Adrenal gland (tissue), 19 donors: ENCODE measurements at places on chromosomes 5 and 9.
A peak's percentile ranks its signal among the peaks of the same experiment; 100 is the strongest.

GRCh38 chr5:118558871-118559270 is 429.5 kb downstream of the DTWD2 start:
- H3K4me1 ChIP-seq = no peaks in the 10 kb centered on the region
- DNase-seq = no peak
- H3K27me3 ChIP-seq = no peaks in the 10 kb centered on the region
- H3K27ac ChIP-seq = no peak overlapping the region
- no peak overlapping the region for H3K4me3 ChIP-seq

GRCh38 chr5:14528926-14529325 is 52.7 kb upstream of the OTULINL start:
- no peak for DNase-seq
- H3K27ac ChIP-seq = no peak overlapping the region
- no peaks in the 10 kb centered on the region for H3K27me3 ChIP-seq
- H3K4me1 ChIP-seq = no peaks in the 10 kb centered on the region
- no peaks in the 10 kb centered on the region for H3K36me3 ChIP-seq

- DNase-seq = no peak
- H3K36me3 ChIP-seq = no peaks in the 10 kb centered on the region
- H3K4me1 ChIP-seq = no peaks in the 10 kb centered on the region
- H3K4me3 ChIP-seq = no peak overlapping the region
- no peak overlapping the region for H3K27ac ChIP-seq
Observed at GRCh38 chr5:22372826-22373660, 480.1 kb downstream of the CDH12 start.

DNA sequence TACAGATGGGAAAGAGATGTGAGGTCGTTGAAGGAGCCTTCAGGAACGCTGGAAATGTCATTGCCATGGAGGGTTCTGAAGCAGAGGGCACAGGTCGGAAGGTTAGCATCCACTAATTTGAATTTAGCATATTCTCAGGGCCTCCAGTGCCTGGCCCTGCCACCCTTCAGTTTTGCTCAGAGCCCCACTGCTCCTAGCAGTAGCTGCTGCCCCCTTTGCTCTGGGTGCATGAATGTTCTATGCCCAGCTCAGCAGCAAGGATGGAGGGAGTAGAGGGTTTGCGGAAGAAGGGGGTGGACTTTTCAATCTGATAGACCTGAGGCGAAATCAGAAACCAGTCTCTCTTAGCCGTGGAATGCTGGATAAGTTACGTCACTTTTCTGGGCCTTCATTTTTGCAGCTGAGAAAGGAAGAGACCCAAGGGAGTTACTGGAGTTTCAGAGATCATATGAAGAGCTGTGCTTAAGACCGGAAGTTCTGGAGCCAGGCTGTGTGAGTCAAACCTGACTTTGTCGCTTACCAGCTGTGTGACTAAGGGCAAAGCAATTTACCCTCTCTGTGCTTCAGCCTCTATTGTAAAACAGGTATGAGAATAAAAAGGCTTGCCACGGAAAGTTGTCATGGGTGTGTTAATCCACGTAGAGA is 133.2 kb upstream of the PANK3 start:
- H3K36me3 ChIP-seq = no peaks in the 10 kb centered on the region
- DNase-seq = no peak
- no peaks in the 10 kb centered on the region for H3K4me1 ChIP-seq
- H3K27me3 ChIP-seq = no peaks in the 10 kb centered on the region
- H3K27ac ChIP-seq = no peak overlapping the region

DNA sequence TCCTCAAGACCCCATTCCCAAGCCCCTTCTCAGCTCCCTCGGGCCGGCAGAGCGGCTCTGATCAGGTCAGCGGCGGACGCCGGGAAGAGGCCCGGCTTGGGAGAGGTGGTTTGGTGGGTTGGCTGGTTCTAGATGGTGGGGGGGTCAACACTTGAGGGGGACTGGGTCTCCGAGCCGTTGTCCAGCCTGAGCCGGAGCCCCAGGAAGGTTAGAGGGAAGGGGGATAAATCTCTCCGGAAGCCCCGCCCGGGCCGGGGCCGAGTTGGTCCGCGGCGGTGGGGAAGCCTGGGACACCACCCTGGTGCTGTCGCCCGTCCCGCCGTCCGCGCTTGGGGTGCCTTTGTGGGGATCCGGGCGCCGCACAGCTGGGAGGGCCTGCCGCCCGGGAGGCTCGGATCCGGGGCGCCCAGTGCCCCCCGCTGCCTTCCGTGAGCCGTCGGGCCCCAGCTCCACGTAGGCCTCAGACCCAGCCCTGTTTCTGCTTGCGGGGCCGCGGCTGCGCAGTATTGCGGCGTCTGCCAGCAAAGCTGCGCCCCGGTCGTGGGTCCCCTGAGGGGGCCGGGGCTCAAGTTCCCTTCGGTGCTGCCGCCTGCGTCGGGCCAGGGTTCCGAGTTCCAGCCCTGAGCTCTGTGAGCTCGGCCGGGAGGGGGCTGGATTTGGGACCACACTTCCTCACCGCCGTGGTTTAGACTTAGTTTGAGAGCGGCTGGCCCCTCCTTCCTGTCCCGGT is 542 bp upstream of the TRIM52 start:
- DNase-seq = peak; percentile 87
- peak overlapping the region; percentile 90 for H3K4me3 ChIP-seq
- peaks cover 42% of the 10 kb centered on the region for H3K4me1 ChIP-seq
- peaks cover 10% of the 10 kb centered on the region for H3K36me3 ChIP-seq
- H3K27ac ChIP-seq = peak overlapping the region; percentile 100
